Activated naive CD4-positive, alpha-beta T cell (primary cell): ENCODE measurements at places on chromosomes 16 and 17.

DNA sequence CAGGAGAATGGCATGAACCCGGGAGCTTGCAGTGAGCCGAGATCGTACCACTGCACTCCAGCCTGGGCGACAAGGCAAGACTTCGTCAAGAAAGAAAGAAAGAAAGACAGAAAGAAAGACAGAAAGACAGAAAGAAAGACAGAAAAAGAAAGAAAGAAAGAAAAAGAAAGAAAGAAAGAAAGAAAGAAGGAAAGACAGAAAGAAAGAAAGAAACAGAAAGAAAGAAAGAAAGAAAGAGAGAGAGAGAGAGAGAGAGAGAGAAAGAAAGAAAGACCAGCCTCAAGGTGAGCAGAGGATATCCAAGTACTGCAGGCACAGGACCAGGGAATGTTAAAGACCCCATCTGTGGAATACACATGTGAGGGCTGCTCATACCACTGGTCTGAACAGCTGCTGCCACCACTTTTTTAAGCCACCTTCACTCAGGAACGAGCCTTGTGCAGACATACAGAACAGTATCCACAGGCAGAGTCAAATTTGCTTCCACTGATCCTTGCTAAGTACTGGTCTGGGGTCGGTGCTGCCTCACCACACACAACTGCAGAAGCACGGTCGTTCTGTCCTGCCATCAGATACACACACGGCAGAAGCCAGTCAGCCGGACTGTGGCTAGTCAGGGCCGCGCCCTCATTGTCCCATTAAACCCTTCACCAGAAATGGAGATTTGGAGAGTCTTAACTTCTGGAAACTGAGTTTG, 7.7 kb downstream of the RAB5C start:
- DNase-seq, result no peak

DNA sequence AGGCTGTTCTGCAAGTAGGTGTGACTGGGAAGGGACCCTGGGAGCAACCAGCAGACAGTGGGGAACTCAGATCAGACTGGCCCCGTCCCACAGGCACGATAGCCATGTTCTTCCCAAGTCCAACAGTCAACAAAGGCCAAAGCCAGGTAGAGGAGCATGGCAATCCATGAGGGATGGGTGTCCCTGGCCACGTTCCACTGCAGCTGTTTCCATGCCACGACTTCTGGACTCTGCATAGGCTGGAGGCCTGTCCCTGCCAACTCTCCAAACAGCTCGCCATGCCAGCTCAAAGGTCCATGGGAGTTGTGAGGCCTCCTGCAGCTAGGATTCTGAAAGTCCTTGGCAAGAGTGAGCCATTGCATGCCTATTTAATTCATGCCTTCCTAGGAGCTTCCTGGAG, 459.8 kb downstream of the CDH8 start:
- no peak for DNase-seq

DNA sequence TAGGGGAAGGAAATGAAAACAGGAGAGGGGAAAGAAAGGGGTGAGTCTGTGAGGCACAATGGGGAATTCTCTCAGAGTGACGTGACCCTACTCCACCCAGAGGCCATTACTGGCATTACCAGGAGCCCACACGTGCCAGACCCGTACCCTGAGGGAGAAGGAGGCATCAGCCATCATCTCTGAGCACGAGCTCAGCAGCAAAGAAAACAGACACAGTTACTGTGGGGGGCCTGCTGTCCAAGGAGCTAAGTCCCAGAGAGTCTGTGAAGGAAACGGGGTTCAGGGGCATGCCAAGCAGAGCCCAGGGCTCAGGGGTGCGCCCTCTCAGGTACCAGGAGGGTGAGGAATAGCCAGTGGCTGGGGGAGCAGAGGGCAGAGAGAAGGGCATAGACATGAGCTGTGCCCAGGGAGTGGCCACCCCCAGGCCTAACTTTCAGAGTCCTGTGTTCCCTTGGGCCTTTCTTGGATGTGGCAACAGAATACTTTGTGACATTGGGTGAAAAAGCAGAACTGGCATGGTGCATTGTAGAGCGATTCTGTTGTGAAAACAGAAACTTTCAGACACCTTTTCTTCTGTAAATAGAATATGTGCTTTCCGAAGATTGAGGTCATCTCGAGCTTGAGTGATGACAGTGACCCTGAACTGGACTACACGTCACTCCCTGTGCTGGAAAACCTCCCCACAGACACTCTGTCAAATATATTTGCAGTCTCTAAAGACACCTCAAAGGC, 11.3 kb downstream of the TAF1C start:
- DNase-seq, result no peak

DNA sequence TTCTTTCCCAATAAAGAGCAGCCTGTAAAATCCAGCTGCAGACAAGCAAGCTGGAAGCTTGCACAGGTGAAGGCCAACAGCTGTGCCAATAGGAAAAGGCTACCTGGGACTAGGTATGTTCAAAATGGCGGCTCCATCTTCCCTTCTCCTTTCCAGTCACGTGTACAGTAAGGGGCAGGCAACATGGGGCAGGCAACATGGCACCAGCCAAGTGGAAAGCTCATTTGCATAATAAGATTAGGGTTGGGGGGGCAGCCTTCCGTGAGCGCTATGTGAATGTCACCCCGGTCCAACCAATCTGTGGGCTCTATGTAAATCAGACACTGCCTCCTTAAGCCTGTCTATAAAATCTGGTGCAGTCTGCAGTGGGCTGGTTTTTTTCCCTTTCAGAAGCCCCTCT, 31.3 kb downstream of the TVP23A start:
- DNase-seq, result no peak

- no peak for DNase-seq
Observed at GRCh38 chr16:69593751-69594255, 28.0 kb downstream of the NFAT5 start.
